ENCODE measurements at places on chromosomes 4 and X.

GRCh38 chr4:22463179-22463578 is 52.7 kb downstream of the ADGRA3 start:
- DNase-seq = no peak

DNA sequence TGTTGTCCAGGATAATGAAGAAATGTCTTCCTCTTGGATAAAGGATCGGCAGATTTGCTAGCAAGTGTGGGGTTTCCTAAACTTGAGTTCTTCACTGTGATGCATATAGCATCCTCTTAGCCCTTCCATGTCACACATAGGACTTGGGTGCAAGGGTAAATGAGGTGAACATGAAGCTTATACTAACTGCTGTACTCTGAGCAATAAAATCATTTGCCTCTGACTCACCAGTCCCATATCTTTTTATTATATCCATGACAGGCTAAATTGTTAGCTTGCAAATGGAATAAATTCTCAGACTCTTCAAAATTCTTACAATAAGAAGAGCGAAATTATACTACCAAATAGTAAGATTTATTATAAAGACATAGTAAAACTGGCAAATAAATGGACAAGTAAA is 14.7 kb upstream of the TBC1D1 start:
- no peak for DNase-seq

- no peak for DNase-seq
Observed at GRCh38 chrX:723781-724180, 93.2 kb downstream of the SHOX start.

DNA sequence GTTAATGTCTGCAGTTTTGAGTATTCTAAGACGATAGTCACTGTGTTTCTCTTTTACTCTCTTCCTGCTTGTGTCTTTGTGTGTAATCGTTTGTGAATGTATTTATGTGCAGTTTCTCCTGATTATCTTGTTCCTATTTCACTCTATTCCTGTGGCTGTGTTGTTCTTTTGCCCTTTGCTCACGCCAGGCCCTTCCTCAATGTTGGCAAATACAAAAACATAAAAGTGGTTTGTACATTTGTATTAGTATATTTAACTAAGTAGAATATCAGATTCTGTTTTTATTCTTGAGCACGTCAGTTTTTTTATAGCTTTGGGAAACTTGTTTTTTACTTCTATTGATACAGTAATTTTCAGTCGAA is 107.6 kb upstream of the BMPR1B start:
- DNase-seq = no peak

DNA sequence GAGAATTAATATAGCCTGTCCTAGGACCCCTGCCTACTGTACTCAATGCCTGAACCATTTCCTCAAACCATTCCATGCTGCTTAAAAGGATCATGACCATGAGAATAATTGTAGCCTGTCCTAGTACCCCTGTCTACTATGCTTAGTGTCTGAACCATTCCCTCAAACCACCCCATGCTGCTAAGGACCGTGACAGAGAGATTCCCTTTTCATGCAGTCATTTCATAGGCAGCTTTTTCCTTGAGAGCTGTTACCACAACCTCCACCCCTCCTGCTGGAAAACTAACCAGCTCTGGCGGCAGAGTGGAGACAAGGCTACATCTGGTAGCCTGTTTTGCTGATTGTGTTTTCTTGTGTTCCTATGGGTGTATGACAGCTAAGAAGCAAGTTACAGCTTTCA is 174.9 kb upstream of the SMARCAD1 start:
- no peak for DNase-seq

All from DMS 273 treated with DMSO at 0.1 percent for 48 hours (cell line).